Omental fat pad (tissue), 4 donors: ENCODE measurements at places on chromosomes 5 and 9.

DNA sequence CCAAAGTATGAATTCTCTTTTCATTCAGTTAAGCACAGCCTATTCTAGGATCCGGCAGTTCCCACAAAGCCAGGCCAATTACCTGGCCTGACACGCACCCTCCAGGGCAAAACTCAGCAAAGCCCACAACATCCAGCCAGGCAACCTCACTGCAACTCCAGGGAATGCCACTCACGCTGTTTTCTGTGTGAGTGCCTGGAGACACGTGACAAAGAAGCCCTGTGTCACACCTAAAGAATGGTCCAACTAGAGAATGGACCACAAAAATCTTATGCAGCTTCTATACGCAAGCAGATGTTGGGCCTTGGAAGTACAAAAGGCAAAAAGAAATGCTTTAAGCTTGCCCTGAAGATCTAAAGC is 20.2 kb downstream of the RETREG1 start:
- no peak for DNase-seq

- no peak for DNase-seq
Observed at GRCh38 chr5:111950660-111951059, 193.7 kb upstream of the NREP start.

GRCh38 chr9:130642926-130643325 is 21.5 kb upstream of the PRDM12 start:
- DNase-seq = no peak

DNA sequence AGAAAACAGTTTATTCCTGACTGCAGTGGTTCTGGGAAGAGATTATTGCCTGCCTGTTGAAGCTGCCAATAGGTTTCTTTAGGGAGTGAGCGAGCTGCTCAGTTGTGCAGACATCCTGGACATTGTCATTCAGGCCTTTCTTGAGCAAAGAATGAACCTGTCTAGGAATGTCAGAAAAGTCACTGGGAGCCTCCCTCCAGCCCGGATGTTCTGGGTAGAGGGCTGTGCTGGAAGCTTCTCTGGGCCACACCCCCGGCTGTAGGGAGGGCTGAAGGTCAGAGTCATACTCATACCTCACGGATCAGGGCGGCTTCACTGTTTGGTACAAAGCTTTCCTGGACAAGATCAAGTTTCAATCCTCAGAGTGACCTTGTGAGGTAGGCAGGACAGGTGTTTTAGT is 33.4 kb upstream of the TBC1D2 start:
- DNase-seq = no peak

- DNase-seq = no peak
Observed at GRCh38 chr5:156934450-156935211, 28.4 kb downstream of the TIMD4 start.
